ENCODE measurements at places on chromosomes 6 and 20.

DNA sequence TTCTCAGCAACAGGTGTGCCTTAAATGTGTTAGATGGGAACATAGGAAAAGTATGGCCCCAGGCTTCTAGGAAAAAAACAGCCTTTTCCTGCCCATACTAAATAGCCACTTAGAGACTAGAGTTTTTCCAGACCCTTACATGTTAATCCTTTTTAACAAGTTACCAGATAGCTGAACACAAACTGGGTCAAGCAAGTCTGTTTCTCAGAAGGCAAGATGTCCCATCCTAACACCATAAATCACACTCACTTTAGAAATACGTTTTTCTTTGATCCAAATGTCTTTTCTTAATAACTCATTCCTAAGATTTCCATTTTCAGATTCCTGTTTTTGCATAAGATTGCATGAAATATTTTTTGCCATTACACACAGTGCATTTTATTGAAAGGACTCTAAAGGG, 241.3 kb downstream of the KCNQ5 start:
- no peak for DNase-seq

DNA sequence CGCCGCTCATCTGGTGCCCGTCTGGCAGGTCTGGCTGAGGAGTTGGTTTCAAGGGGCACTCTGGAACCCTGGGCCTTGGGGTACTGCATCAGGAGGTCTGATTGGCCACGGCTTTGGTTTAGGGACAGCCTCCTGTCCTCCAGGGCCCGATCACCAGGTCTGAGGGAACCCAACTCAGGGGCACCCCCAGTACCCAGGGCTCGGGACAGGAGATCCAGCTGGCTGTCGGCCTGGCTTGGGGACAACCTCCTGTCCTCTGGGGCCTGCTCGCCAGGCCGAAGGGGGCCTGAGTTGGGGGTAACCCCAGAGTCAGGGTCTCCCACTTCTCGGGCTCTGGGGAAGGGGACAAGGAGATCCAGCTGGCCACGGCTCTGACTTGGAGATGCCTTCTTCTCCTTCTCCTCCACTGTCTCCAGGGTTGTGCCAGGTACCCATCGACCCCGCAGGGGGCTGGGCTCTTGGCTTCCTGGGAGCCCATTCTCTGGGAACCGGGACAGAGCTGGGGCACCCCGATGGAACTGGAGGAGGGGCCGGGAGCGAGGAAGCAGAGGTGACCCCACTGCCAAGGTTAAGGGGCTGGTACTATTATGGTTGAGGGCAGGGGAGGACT, 2.4 kb upstream of the EIF6 start:
- no peak for DNase-seq

- DNase-seq, result peak; percentile 71
Observed at GRCh38 chr6:36906539-36907325, 21.0 kb downstream of the C6orf89 start.

- DNase-seq, result peak; percentile 86
Observed at GRCh38 chr20:44642203-44643153, 9.0 kb downstream of the ADA start.

GRCh38 chr6:163170294-163170883, 244.1 kb upstream of the QKI start:
- peak; percentile 26 for DNase-seq

DNA sequence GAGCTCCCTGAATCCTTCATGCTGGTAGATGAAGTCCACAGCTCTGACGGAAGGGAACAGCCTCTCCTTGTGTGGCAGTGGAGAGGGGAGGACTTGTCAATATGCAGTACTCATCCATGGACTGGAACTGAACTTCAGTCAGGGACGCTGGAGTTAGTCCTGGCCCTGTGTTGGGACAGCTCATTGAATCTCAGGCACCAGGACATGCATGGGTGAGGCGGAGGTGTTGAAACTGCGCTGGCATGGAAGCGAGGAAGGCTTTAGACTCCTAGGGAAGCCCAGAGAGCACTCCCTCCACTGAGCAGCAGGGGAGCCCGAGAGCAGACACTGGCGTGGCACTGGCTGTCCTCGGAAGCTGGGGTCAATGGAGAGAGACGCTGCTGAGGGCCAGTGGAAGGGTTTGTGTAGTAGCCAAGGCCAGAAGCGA, 161.3 kb upstream of the GGTLC1 start:
- no peak for DNase-seq

- DNase-seq, result no peak
Observed at GRCh38 chr6:35311390-35312075, 13.9 kb downstream of the DEF6 start.

DNA sequence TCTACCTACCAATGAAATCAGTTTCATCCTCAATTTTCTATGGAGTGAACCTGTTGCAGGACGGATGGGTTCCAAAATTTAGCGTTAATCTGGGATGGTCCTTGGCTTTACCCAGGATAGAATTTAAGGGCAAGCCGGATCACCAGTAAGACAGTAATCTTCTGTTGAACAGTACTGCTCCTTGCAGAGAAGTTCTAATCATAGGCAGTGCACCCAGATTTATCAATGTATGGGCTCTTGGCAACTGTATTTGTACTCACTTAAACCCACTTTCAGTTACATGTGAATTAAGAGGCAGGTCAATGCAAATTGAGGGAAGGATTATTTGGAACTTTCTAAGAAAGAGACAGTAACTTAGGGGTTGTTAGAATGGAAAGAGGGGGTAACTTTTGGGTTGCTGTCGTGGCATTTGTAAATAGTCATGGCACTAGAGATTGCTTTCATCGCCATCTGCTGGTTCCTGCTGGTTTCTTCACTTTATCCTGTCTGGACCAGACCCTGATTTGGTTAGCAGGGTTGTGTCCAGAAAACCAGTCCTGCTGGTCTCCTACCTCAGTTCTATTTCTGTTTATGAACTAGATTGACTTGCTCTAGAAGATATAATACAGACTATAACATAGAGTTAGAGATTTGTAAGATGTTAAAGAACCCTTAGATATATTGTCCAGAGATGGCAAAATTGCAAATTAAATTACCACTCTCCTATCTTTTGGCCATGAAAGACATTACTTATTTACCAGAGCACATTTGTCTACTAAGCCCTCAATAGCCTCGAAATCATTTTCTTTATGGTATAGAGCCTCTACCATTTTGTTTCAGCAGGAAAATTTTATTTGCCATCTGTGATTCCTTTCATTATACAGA, 646.3 kb downstream of the UTRN start:
- DNase-seq, result peak; percentile 2

GRCh38 chr6:114096561-114097172, 125.7 kb upstream of the HDAC2 start:
- no peak for DNase-seq

GRCh38 chr6:166420351-166420750, 37.6 kb upstream of the MPC1 start:
- peak; percentile 79 for DNase-seq

- no peak for DNase-seq
Observed at GRCh38 chr6:6577735-6578134, 10.8 kb upstream of the LY86 start.

- DNase-seq, result no peak
Observed at GRCh38 chr20:33790566-33790965, 20.6 kb upstream of the CHMP4B start.
